ENCODE measurements at places on chromosomes 1 and 21.
A peak's percentile ranks its signal among the peaks of the same experiment; 100 is the strongest.

DNA sequence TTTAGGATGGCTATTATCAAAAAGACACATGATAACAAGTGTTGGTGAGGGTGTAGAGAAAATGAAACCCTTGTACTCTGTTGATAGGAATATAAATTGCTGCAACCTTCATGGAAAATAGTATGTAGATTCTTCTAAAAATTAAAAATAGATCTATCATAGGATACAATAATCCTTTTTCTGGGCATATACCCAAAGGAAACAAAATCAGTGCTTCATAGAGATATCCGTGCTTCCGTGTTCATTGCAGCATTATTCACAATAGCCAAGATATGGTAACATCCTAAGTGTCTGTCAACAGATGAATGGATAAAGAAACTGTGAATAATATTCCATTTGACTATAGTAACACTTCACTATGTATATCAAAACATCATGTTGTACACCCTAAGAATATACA lies 106.7 kb downstream of the MIS18A start:
- DNase-seq = no peak

GRCh38 chr1:67611846-67612245 lies 73.2 kb upstream of the GADD45A start:
- DNase-seq = no peak

GRCh38 chr1:22524481-22524880 lies 38.8 kb upstream of the EPHA8 start:
- DNase-seq = no peak

- DNase-seq = no peak
Measured at GRCh38 chr1:7717748-7718368, 53.2 kb upstream of the VAMP3 start.

DNA sequence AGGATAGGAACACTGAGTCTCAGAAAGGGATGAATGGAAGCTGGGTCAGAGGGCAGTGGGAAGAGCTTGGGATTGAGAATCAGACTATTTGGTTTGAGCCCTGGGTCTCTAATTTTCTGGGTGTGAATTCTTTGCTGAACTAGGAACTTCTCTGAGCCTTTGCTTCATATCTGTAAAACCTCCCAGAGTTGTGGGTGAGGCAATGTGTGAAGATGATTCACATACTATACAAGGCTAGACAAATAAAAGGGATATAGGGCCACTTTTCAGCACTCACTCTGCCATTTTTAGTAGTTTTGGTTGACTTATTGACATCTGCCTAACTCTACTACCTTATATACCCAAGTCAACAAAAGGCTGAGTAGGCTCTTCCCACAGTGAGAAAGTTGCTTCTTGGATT lies 77.7 kb upstream of the JUN start:
- DNase-seq = no peak

DNA sequence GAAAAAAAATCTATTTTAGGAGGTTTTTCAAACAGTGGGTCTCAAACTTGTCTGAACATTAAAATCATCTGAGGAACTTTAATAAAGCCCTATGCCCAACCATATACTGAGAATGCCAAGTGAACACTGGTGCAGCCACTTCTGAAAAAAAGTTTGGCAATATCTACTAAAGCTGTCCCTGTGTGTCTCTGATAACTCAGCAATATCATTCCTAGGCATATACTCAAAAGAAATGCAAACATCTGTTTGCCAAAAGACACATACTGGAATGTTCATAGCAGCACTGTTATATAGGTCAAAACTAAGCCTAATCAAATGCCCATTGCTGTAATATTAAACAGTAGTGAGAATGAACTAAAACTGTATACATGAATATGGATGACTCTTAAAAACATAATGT lies 74.2 kb upstream of the RGS4 start:
- no peak for DNase-seq

GRCh38 chr1:55348356-55348755 lies 133.2 kb upstream of the USP24 start:
- DNase-seq = no peak

- no peak for DNase-seq
Measured at GRCh38 chr1:178418284-178418955, 78.3 kb downstream of the CLEC20A start.

- DNase-seq = no peak
Measured at GRCh38 chr1:34290831-34291230, 114.1 kb downstream of the C1orf94 start.

- DNase-seq = no peak
Measured at GRCh38 chr1:78369546-78369945, 121.2 kb upstream of the PTGFR start.

GRCh38 chr1:9721606-9722377 lies 70.3 kb downstream of the PIK3CD start:
- DNase-seq = peak; percentile 74

GRCh38 chr1:170864876-170865538 lies 70.3 kb upstream of the MROH9 start:
- DNase-seq = no peak

- no peak for DNase-seq
Measured at GRCh38 chr1:59290193-59290949, 6.5 kb upstream of the FGGY start.

- no peak for DNase-seq
Measured at GRCh38 chr1:78038071-78038470, 7.7 kb upstream of the GIPC2 start.

DNA sequence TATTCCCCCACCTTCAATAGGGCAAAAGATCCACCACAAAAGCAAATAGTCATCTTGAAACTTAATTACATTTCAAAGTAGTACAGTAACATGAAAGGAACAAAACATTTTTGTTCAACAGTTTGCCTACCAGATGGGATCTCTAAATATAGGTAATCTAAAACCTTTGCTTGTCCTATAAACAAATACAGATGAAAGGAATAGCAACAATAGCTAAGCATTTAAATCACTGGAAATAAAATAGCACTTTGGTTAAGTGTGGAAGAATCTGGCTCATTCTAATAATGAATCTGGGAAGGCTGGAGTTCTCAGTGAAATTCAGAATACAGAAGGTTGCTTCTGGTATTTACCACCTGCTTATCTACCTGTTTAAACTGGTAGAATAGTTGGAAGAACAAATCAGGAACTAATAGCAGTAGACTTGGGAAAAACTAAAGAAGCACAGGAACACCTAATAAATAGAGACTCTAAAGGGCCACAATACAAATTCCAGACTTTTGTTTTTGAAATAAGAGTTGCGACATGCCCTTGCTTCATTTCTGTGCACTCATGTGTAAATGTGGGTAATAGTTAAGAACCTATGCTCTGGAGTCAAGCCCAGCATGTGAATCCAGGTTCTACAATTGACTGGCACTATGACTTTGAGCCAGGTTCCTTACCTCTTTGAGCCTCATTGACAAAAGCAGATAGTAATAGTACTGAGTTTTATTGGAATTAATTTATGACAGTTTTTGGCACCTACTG lies 2.3 kb upstream of the LYPLAL1 start:
- no peak for DNase-seq

GRCh38 chr1:64675718-64676345 lies 69.0 kb upstream of the RAVER2 start:
- DNase-seq = no peak

DNA sequence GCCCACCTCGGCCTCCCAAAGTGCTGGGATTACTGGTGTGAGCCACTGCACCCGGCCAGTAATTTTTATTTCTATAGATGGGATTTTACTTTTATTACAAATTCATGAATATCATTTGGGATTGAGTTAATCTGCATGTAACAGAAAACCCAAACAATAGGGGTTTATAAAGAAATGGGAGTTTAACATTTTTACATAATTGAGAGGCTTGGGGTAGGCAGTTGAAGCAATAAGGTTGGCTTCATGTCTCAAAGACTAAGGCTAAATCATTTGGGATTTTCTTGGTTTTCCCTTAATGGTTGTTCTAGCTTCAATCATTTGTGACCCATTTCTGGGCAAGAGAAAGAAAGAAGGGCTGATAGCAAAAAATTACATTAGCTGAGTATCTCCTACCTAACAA lies 118.7 kb upstream of the FOXD3 start:
- DNase-seq = no peak

DNA sequence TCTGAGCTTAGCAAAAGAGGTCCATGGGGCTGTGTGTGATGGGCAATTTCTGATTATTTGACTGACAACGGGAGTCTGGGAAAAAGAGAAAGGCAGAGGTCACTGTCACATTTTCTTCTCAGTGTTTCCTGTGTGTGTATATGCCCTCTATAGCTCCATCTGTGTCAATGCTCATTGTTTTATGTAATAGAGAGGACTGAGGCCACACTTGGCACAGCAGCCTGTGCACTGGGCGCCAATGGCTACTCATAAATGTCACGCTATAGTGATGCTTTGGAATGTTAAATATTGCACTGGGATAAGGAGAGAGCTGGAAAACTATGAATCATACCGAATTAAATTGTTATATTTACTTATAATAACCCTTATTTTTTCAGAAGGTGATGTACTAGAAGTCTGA lies 365.4 kb downstream of the NEGR1 start:
- no peak for DNase-seq
